ENCODE measurements at places on chromosomes 5 and 9. TPM values are rescaled to one million over a fixed set of nuclear protein-coding genes. Genes with fewer than 3 reads are reported as not detected.

Gene LRRC70
- total RNA-seq, result 1.9 TPM

Gene CARTPT
- total RNA-seq, result not detected

Gene PCDHAC2
- total RNA-seq, result 3.4 TPM

Gene TEX48
- not detected for total RNA-seq

Gene SLC46A2
- 0.24 TPM for total RNA-seq

Gene SLC25A25
- total RNA-seq, result 33.5 TPM

Gene IGIP
- 26.7 TPM for total RNA-seq

Gene CCDC183
- total RNA-seq, result not detected

Gene CEP120
- 34.7 TPM for total RNA-seq

Gene TLR4
- 14.7 TPM for total RNA-seq

DNA sequence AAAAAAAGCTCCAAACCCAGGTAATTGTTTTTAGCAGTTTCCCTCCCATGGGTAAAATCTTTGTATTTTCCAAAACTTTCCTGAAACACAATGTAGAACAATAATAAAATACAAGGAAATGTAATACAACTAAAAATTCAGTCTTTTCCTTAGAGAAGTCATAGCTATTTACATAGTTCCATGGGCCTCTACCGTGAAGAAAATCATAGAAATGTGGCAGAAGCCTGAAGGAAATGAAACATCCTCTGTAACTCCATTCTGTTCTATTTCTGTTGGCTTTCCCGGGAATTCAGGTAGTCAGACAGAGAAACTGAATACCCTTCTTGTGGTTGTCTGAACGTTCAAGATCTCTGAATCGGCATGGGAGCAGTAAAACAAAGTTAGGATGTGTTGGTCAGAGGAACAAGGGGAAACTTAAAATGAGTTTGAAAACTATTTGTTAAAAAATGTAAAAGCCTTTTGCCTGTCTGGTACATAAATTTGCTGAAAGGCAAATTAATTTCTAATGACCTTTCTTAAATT is 202.4 kb upstream of the ZNF608 start:
- no peak for DNase-seq

GRCh38 chr9:90684736-90685135 is 42.1 kb upstream of the DIRAS2 start:
- no peak for DNase-seq

DNA sequence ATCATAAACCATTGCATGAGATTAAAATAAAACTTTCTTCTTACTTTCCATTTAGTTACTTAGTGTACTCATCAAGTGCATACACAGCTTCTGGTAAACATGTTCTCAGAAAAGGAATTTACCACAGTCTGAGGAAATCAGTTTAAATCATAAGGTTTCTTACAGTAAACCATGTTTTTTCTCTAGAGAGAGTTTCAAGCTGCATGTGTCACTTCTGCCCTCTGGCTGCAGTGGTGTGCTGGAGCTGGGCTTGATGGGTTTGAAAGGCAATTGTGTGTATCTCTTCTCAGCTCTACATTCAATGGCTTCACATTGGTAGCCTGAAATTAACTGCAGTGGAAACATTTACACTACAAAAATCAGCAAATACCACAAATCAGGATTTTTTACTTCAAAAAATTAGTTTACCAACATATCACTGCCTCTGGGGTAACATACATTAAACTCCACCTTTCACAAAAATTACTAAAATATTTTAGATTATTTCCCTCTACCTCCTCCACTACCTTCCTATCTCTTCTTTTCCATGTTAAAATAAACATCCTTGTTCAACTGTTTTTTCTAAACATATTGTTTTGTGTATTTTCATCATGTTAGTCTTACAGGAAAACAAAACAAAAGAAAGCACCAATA is 414.3 kb downstream of the ANXA1 start:
- peak; percentile 52 for DNase-seq

DNA sequence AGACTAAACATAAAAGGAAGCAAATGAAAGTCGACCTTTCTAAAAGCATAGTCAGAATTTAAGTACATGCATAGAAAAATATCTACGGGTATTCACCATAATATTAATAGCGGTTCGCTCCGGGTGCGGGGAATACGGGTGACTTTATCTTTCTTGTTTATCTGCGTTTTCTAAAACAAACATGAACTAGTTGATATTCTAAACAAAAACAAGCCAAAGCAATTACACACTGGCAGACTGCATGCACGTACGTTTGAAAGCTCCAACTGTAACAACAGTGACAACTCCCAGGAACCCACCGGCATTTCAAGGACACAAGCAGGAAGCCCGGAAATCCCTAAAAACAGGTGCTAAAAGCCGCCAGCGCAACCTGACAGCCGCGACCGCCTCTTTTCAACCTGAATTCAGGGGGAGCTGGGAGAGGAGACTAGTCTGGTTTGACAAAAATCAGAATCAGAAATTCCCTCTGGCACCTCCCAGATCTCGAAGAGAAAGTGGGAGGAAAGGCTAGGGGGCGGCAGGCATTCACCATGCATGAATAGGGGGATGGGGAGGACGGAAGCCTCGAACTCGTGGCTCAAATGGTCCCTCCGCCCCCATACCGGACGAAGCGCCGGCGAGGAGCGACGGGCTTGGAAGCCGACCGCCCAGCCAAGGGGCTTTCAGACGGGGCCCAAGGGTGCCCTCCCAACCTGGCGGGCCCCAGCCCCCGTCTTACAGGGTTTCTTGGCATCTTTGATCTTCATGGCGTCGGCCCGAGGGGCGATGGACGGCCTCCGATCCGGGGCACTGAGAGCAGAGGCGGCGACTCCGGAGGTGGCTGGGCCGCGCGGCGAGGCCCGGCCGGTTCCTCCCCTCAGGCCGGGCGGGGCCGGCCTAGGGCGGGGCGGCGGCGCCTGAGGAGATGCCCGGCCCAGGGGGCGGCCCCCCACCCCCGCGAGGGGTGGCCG is at the start of gene PANK3:
Gene PANK3, minus strand, starts transcription at position 831 of the 950 bp plus-strand sequence. Its CDS starts 85 bp downstream, at position 746.
- no peak for DNase-seq

GRCh38 chr9:127154003-127154389 is 31.6 kb upstream of the ANGPTL2 start:
- DNase-seq, result no peak

DNA sequence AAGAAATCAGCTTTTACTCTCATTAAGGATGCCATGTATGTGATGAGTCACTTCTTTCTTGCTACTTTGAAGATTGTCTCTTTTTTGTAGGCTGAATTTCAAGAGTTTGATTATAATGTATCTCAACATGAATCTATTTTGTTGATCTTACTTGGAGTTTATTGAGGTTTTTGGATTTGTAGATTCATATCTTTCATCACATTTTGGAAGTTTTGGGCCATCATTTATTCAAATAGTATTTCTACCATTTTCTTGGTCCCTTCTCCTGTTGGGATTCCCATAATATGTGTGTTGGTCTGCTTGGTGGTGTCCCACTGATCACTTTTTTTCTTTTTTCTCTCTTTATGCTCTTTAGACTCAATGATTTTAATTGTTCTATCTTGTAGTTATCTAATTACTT is 116.3 kb downstream of the CNTLN start:
- no peak for DNase-seq

DNA sequence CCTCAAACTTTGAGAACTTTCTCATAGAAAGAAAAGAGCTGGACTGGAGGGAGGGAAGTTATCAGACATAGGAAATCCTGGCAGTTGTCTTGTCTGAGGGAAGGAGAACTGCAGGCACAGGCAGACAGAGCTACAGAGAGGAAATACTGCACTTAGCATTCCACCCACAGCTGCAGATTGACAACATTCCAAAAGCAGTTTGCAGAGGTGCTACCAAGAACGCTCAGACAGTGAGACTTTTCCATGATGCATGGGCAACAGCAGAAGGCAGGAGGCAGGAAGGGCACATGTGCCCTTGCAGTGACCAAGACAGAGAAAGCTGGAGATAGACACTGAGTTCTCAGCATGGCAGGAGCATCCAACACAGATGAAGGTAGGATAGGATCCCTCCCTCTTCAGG is 327.5 kb upstream of the ZNF462 start:
- DNase-seq, result peak; percentile 69

DNA sequence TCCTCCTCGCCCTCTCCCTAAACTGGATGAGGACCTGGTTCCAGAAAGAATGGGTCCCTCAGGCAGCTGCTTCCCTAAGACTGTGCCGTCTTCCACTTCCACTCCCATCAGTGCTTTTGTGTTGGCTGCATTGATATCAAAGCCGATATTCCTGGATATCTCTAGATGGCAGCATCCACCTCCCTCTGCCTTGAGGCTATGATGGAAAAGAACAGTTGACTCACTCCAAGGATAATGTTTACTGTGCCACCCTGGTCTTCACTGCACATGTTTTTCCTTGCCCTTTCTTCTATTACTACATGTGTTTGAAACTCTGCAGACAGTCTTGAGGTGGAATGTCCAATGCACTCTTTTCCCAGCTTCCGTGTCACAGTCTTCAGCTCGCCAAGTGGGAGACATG is 211.6 kb downstream of the MAST4 start:
- peak; percentile 56 for DNase-seq

GRCh38 chr9:117258184-117258866 is 156.5 kb downstream of the ASTN2 start:
- DNase-seq, result no peak

GRCh38 chr5:1513326-1514026 is 10.3 kb downstream of the LPCAT1 start:
- no peak for DNase-seq

DNA sequence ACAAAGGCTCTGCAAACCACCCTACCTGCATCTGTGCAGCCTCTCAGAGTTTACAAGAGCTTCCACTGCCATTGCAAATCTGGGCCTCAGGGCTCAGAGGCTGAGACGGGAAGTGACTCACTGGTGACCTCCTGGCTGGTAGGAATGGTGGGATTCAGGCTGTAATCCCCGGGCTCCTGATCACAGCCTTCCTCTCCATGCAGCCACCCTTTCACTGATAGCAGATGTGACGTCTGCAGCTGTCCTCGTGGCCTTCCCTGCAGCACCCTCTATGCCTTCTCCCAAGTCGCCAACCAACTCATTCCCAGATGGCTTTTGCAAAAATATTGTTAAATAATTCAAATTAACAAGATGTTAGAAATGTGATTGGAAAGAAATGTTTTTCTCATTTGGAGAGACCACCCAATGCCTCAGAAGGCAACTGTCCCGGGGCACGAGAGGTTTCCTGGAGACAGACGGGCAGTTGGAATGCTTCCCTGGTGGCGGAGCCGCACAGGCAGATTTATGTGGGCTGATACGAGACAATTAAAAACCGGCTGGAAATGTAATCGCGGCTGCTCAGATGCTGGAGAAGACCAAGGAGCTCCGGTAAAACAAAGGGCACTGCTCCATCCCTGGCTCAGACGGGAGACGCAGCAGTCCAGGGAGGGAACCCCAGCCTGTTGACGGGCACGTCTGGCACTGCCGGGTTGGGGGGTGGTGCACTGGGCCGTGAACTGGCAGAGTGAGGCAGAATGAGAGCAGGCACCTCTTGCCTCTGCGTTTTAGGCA is 34.4 kb upstream of the SLC25A51 start:
- DNase-seq, result peak; percentile 95

- no peak for DNase-seq
Observed at GRCh38 chr9:35078066-35078465, 1.7 kb downstream of the FANCG start.

- no peak for DNase-seq
Observed at GRCh38 chr5:38935437-38935836, 89.6 kb downstream of the OSMR start.

DNA sequence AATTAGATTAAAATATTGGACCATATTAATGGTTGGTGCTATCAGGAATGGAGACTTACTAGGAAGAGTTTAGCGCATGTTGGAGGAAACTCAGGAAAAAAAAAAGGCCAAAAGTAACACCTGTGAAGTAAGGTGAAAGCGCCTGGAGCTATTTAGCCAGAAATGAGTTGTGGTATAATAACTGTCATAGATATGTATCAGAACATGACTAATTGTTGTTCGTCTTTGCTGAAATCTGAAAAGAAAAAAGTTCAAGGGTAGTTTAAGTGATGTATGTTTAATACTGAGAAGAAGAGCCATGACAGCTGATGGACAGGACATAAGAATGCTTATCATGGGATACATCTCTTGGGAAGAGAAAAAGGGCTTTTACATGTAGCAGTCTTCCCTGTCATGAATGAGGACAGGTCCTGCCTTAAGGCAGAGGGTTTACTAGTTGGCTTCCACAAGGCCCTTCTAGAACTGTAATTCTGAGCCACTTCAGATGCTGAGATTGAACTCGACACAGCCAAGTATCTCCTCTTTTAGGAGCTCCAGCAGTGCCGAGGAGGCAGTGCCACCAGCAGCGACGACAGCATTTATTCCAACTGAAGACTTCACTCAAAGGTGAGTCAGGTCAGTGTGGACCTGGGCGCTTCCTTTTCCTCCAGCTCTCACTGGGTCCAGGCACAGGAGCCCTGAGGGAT is 940 bp upstream of the CAMK4 start:
- DNase-seq, result peak; percentile 2

- no peak for DNase-seq
Observed at GRCh38 chr5:142295960-142296860, 28.6 kb downstream of the SPRY4 start.

DNA sequence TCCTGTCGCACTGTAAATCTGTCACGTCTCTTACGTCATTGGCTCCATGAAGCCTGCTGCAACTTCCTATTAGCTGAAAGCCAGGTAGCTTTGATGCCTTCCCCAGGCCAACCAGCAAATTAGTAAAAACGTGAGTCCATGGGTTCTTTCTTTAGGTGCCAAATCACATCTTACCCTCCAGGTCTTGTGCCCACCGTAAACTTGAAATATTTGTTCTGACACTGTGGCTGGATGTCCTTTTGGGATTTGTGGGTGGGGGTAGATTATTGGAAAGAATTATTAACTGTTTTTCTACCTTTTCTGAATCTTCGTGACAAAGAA is 172.8 kb downstream of the NR3C1 start:
- no peak for DNase-seq

DNA sequence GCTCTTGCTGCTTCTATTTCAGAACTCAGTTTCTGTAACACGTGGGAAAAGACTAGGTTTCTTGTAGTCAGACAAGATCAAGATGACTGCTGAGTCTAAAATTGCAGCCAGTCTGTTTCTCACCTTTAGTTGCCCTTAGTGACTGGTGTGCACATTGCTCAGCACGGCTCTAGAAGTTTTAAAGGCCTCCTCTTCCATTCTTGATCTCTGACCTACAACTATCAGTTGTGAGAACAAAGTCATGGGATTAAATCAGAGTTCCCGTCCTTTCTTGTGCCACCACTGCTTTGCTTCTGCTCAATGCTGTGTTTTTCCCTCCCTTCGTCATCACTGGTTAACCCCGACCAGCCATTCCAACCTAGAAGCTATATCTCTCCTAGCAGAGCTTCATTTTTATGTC is 52.8 kb downstream of the GDA start:
- DNase-seq, result no peak

All from umbilical cord (tissue), 2 donors.